ENCODE measurements at places on chromosomes 2 and 18.
A peak's percentile ranks its signal among the peaks of the same experiment; 100 is the strongest.

DNA sequence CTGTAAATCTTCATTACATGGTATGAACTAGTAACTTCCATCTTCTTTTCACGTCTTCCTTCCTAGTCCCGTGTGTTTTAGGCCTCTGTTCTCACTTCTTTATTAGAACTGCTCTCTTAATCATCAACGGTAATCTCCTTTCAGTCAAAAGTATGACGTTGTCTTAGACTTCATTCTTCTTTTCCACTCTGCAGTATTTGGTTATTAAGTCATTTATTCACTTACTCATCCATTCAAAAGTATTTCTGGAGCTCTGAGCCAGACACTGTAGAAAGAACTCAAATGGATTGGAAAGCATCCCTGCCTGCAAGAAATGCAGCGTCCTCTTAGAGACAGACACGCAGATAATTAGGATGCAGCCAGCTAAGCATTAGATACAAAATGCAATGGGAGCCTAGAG lies 494.6 kb upstream of the NRP2 start:
- peak; percentile 47 for DNase-seq

DNA sequence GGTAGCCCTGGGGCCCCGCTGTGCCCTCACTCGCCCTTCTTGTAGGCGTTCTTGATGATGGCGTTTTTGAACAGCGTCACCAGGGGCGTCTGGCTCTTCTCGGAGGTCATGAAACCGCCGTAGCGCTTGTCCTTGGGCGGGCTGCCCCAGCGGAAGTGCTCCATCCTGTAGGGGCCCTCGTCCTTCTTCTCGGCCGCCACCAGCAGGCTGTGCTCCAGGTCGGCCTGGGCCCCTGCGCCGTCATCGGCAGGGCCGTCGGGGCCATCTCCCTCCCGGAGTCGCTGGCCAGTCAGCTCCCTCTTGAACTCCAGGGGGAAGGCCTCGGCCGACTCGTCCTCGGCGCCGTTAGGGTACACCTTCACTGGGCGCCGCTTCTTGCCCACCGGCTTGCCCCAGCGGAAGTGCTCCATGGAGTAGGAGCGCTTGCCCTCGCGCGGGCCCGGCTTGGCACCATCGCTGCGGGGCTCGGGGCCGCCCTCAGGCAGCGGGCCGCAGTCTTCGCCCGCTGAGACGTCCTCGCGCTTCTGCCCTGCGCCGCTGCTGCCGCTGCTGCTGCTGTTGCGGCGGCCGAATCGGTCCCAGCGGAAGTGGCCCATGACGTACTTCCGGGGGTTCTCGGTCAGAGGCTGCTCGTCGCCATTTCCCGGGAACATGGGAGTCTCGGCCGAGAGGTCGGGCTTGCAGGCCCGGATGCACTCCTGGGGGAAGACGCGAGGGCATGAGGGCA lies 7.2 kb downstream of the POMC start:
- DNase-seq, result peak; percentile 69

DNA sequence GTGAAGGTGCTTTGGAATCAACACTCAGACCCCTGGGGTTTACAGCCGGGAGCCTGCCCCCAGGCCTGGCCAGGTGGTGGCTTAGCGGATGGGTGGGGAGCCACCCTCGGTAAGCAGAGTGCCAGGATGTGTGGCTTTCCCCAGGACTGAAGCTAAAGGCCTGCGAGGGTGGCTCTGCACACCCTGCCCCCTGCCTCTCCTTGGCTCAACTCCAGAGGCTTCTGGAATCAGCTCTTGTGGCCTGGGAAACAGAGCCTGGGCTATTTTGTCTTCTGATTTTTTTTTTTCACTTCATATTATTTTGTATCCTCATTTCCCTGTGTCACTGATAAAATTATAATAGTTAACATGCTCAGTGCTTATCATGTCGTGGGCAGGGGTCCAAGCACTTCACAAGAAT lies 79.8 kb downstream of the RHOB start:
- peak; percentile 37 for DNase-seq

DNA sequence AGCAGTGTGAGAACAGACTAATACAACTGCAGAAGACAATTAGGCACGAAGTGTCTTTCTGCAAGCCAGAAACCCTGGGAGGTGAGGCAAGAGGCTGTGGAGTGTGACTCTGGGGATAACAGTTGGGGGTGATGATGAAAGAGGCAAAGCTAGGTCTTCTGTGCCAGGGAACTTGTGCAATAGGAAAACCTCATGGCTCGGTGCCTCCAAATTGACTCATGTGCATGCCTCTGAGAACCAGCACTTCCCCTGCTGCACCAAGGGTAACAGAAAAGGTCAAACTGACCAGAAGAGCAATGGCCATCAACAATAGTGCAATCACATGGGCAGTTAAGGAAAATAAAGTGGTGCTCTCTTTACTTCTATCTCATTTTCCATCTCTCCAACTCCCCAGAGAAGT lies 136.4 kb downstream of the SCG2 start:
- DNase-seq, result peak; percentile 91
